ENCODE measurements at places on chromosomes 4 and X.

GRCh38 chr4:118277243-118277642 lies 75.6 kb downstream of the PRSS12 start:
- no peak for DNase-seq

- no peak for DNase-seq
Observed at GRCh38 chrX:69088171-69088938, 76.9 kb downstream of the PJA1 start.

- DNase-seq, result no peak
Observed at GRCh38 chr4:146916479-146917076, 29.1 kb downstream of the TTC29 start.

DNA sequence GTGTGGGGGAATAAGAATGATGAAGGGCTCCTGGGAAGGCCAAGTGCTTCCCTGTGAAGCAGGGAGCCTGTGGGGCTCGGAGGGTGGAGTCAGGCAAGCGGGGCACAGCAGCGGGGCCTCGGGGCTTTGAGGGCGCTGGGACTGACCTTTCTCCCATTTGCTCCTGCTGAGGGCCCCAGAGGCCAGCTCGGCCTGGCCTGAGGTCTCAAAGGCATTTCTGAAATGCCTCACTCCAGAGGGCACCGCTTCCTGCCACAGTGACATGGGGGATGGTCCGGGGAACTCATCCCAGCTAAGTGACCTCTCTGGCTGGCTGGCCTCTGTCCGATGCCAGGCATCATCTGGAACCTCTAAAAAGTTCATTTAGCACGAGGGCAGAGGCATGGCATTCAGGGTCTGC lies 98.8 kb upstream of the STX18 start:
- DNase-seq, result no peak

DNA sequence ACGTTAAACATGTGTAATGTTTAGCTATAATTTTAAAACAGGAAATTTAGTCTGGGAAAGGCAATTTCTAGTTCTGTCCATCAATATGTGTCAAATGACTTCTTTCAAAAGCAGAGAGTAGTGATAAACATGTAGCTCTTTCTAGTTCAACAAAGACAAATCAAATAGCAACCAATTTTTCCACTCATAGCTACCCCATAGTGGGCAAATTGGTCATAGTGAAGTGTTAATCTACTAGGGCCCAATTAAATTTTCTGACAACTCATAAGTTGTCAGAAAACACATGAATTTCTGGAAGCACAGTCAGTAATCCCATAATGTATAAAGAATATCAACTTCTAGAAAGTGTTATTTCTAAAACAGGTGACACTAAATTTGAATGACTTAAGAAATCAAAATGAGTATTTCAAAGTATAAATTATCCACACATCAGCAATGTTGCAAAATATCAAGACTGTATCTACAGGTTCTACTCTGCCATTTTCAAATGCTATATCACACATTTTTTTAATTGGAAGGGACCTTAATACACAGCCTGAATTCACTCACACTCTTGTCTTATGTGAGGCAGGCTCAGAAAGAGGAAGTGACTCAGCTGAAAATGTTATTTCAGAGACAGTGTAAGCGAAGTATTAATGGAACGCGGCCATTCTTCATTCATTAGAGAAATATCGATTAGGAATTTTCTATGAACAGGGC lies 7.7 kb downstream of the OCIAD2 start:
- no peak for DNase-seq

DNA sequence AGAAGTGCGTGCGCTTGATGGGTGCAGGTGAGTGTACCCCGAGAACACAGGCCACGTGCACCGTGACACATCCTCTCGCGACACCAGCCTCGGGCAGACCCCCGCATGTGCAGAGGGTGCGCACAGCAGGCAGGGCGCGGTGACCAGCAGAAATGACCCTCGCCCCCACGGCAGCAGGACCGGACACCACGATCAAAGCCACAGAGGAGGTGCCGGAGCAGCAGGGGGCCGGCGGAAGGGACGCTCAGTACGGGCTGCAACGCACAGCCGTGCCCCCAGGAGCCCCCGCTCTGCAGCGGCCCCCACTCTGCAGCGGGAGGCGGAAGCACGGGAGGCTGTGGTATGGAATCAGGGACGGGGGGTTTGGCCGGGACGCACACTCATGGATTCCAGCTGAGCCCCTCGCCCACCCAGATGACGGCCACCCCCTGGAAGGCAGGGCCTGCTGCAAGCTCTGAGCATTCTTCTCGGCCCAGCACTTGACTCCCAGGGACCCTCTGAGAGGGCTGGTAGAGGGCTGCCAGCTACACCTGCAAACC lies 17.1 kb downstream of the PPP2R3B start:
- no peak for DNase-seq

GRCh38 chrX:38018766-38019425 lies 12.5 kb downstream of the SYTL5 start:
- no peak for DNase-seq

DNA sequence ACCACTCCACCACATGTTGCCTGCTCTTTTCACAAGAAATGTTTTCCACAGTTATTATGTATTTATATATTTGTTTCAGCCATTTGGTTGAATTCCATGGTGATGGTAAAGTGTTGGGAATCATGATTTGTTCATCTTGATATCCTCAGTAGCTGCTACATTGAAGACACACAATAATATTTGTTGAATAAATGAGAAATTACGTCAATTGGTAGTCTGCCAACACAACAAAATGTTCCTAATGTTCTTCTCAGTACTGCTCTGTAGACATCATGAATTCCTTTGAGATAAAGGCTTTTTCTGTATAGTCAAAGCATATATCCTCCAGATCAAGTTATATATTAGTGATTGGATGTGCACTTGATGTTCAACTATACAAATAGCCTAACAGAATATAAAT lies 29.5 kb downstream of the CXXC4 start:
- no peak for DNase-seq

DNA sequence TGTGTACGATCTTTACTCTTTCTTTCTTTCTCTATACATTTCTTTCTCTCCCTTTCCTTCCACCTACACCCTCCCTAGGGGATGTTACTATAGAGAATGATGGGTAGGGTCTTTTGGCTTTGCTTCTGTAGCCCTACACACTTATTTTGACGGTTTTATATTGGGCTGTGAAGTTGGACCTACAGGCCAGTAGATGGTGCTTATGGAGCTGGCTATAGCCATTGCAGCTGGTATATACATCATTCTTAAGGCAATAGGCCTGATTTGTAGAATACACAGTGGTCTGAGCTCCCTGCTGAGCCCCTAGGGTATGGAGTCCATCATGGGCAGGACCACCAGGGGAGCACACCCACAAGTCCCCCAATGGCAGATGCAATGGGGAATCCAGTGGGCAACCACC lies 1869.7 kb downstream of the STIM2 start:
- DNase-seq, result no peak

DNA sequence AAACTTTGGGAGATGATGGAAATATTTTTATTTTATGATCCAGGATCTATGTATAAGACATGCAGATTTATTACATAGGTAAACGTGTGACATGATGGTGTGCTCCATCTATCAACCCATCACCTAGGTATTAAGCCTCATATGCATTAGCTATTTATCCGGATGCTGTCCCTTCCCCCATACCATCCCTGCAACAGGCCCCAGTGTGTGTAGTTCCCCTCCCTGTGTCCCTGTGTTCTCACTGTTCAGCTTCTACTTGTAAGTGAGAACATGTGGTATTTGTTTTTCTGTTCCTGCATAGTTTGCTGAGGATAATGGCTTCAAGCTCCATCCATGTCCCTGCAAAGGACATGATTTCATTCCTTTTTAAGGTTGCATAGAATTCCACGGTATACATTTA lies 28.1 kb upstream of the ZCCHC4 start:
- no peak for DNase-seq

GRCh38 chr4:139694522-139695107 lies 29.0 kb downstream of the MGST2 start:
- no peak for DNase-seq

- DNase-seq, result no peak
Observed at GRCh38 chrX:123340696-123341095, 156.6 kb downstream of the GRIA3 start.

DNA sequence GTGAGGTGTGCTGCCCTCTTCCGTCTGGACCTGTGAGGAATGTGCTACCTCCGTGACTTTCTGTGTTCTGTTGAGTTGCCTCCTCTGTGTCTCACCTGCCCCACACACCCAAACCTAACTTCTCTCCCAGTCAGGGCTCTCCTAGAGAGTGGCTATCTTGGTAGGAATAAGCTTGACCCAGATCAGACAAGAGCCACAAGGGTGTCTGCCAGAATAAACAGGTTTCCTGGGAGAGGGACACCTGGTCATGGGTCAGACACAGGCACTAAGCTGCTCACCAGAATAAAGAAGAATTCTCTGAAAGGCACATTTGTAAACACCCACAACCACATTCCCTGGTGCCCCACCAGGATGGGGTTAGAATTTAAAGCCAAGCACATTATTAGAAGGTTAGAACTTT lies 11.1 kb downstream of the ZNF182 start:
- no peak for DNase-seq

- no peak for DNase-seq
Observed at GRCh38 chrX:102599951-102600579, 750 bp downstream of the ARMCX5 start.

DNA sequence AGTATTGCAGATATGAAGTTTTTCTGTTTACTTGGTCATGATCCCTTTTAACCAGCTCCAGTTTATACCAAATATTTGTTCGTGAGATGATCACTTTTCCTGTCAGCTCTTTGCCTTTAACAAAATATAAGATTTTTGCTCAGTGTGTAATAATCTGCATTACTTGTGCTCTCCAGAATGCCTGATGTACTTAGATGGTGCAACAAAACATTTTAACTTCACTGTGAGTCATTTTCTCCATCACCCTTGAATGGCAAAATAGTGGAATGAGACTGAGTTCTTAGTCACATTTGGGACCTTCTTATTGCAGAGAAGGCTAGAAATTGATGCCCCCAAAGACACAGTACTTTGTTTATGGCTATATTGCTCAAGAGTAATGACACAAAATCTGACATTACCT lies 252.0 kb downstream of the FRMPD4 start:
- no peak for DNase-seq

GRCh38 chrX:67651437-67652142 lies 107.8 kb downstream of the AR start:
- DNase-seq, result no peak

Data from NCI-H1436 treated with DMSO at 0.1 percent for 48 hours (cell line).